Natural killer cell treated with Interleukin-12 subunit alpha and Interleukin-12 subunit beta and Interleukin-15 and Interleukin-18, amount 100 ng/mL, for 72 hours (primary cell): ENCODE measurements at places on chromosomes 1 and 21. TPM values are rescaled to one million over a fixed set of nuclear protein-coding genes. Genes with fewer than 3 reads are reported as not detected.

DNA sequence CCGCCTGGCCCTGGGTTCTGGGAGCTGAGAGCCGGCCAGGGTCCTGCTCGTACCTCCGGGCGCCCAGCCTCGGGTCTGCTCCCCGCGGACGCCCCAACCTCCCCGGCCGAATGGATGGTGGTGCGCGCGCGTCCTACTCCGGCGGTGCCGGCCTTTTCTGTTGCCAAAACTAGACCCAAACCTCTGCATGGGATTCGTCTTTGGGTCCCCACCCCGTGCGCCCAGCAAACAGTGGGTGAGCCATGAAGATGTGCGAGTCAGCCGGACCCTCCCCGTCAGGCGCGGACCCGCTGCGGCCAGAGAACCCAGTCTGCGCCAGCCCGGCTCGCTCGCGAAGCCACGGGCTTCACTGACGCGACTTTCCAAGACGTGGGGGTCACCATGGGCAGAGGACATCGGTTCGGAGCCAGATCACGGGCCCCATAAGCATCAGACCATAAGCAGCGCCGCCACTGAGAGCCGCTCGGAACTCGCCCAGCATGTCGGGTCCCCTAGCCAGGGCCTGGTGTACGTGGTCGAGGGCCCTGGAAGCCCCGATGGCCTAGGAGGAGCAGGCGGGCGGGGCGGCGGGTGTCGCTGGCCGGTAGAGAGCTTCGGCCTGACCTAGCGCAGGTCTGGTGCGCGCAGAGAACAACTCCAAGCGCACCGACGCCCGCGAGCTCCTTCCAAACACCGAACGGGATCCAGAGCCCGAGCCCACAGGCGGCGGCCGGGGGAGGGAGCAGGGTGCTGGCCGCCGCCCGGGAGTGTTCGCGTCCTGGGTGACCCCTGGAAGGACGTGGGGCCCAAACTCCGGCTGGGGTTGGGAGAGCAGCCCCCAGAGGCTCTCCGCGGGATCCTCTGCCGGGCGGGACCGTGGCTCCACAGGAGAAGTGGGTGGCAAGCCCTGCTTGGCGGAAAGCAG lies 1.0 kb upstream of the TP73 start:
- no peak overlapping the region for H3K27ac ChIP-seq
- no peak for DNase-seq
- no peaks in the 10 kb centered on the region for H3K36me3 ChIP-seq
- H3K4me1 ChIP-seq = peaks cover 12% of the 10 kb centered on the region
- peaks cover 28% of the 10 kb centered on the region for H3K27me3 ChIP-seq

DNA sequence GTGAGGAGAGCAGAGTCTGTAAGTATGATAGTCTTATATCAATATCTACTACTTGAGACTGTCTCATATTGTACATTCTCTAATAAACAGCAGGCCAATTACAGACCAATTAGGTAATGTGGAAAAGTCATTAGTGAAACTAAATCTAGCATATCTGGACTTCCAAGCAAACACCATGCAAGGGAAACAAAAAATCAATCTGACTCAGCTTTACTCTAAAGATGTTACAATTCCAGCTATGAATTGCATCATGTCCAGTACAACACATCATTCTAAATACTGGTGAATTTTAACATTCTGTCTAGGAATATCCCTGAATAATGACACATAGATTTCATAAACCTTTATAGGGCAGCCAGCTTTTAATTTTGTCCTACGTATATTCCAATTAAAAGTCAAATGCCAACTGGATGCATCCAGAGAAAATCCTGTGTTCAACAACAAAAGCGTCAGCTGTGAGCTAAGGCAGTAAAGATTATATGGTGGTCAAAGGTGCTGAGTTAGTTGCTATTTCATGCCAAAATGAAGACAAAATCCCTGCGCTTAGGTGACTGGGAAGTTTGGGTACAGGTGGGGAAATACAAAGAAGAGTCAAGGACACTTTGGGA lies 159.3 kb downstream of the TTLL7 start:
- H3K27me3 ChIP-seq = peaks cover 8% of the 10 kb centered on the region
- H3K27ac ChIP-seq = no peak overlapping the region
- no peak for DNase-seq
- no peaks in the 10 kb centered on the region for H3K36me3 ChIP-seq

Gene FGR
- 60.0 TPM for total RNA-seq

- no peaks in the 10 kb centered on the region for H3K36me3 ChIP-seq
- H3K27me3 ChIP-seq = peaks cover 11% of the 10 kb centered on the region
- no peaks in the 10 kb centered on the region for H3K4me1 ChIP-seq
- H3K4me3 ChIP-seq = no peak overlapping the region
Measured at GRCh38 chr1:22222723-22223122, 79.8 kb upstream of the WNT4 start.

- no peaks in the 10 kb centered on the region for H3K27me3 ChIP-seq
- H3K4me1 ChIP-seq = peaks cover 12% of the 10 kb centered on the region
- H3K36me3 ChIP-seq = no peaks in the 10 kb centered on the region
- DNase-seq = no peak
- no peak overlapping the region for H3K27ac ChIP-seq
- no peak overlapping the region for H3K4me3 ChIP-seq
Measured at GRCh38 chr21:32698971-32699693, 28.7 kb downstream of the SYNJ1 start.

GRCh38 chr21:37799211-37800056 lies 116.8 kb downstream of the KCNJ6 start:
- H3K27me3 ChIP-seq = peaks cover 35% of the 10 kb centered on the region
- no peak overlapping the region for H3K4me3 ChIP-seq
- H3K4me1 ChIP-seq = peaks cover 4% of the 10 kb centered on the region
